Spinal cord (tissue), 10 donors: ENCODE measurements at places on chromosomes 7 and 10.

DNA sequence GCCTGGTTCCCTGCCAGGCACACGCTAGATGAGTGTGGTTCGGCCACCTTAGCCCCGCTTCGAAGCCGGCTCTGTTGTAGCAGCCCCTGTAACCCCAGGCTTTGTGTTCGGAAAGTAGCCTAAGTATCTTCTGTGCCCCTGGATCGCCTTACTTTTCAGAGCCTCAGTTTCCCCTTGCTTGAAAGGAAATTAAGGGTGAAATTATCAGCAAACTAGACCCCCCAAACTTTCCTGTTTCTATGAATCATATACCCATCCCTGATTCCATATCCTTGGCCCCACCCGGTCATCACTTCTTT is 312 bp downstream of the PDCD11 start:
- H3K27me3 ChIP-seq: no peaks in the 10 kb centered on the region
- H3K27ac ChIP-seq: peak overlapping the region; percentile 35
- DNase-seq: no peak
- peaks cover 18% of the 10 kb centered on the region for H3K4me1 ChIP-seq
- peaks cover 41% of the 10 kb centered on the region for H3K36me3 ChIP-seq

DNA sequence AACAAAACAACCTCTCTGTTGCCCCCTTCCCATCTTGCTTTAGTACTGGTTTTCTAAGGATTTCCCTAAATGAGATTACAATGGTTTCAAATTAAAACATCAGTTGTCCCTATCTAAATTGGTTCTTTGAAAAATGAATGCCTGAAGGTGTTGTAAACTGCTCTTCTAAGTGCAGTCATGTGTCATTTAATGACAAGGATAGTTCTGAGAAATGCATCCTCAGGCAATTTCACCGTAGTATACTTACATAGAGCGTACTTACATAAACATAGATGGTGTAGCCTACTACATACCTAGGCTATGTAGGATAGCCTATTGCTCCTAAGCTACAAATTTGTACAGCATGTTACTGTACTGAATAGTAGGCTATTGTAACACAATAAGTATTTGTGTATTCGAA is 278.1 kb downstream of the MAGI2 start:
- no peaks in the 10 kb centered on the region for H3K4me1 ChIP-seq

- no peak overlapping the region for H3K4me3 ChIP-seq
- no peaks in the 10 kb centered on the region for H3K4me1 ChIP-seq
- no peak for DNase-seq
- H3K27ac ChIP-seq: no peak overlapping the region
- no peaks in the 10 kb centered on the region for H3K36me3 ChIP-seq
Measured at GRCh38 chr7:131000873-131001272, 266.9 kb upstream of the KLF14 start.

- H3K36me3 ChIP-seq: no peaks in the 10 kb centered on the region
- no peak overlapping the region for H3K4me3 ChIP-seq
- no peaks in the 10 kb centered on the region for H3K4me1 ChIP-seq
- H3K27me3 ChIP-seq: no peaks in the 10 kb centered on the region
Measured at GRCh38 chr10:52566471-52567246, 205.9 kb downstream of the MBL2 start.

DNA sequence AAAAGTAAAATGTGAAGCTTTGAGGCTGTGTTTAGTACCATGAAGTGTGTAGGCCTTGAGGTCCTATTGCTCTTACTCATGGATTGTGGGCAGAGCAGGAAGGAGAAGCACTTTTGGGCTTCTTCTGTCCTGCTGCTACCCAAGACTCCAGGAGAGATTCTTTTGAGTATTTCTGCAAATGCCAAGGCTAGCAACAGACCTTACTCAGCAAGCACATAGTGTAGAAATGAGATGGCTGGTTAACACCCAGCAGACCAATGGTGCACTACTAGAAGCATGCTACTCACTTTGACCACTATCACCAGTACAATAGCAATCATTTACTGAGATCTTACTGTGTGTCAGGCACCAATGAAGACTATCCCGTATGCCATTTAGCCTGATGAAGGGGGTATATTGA is 3.2 kb downstream of the PLPP4 start:
- H3K4me1 ChIP-seq: peaks cover 31% of the 10 kb centered on the region
- DNase-seq: no peak
- no peak overlapping the region for H3K27ac ChIP-seq
- peaks cover 25% of the 10 kb centered on the region for H3K27me3 ChIP-seq
- no peak overlapping the region for H3K4me3 ChIP-seq
